ENCODE measurements at places on chromosomes 13 and 19.

GRCh38 chr19:6556480-6557195, 25.8 kb downstream of the TNFSF9 start:
- no peak for DNase-seq

DNA sequence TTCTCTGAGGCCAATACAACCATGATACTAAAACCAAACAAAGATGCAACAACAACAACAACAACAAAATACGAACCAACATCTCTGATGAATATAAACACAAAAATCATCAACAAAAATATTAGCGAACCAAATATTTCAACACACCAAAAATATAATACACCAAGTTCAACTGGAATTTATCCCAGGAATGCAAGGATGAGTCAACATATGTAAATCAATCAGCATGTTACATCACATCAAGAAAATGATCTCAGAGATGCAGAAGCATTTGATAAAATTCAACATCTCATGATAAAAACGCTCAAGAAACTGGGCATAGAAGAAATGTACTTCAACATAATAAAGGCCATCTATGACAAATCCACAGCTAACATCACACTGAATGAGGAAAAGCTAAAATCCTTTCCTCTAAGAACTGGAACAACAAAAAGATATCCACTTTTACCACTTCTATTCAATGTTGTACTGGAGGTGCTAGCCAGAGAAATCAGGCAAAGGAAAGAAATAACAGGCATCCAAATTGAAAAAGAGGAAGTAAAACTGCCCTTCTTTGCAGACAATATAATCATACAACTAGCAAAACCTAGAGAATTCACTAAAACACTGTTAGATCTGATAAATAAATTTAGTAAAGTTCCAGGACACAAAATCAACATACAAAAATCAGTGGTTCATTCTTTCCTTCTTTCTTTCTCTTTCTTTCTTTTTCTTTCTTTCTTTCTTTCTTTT, 2448.7 kb upstream of the PCDH20 start:
- no peak for DNase-seq

DNA sequence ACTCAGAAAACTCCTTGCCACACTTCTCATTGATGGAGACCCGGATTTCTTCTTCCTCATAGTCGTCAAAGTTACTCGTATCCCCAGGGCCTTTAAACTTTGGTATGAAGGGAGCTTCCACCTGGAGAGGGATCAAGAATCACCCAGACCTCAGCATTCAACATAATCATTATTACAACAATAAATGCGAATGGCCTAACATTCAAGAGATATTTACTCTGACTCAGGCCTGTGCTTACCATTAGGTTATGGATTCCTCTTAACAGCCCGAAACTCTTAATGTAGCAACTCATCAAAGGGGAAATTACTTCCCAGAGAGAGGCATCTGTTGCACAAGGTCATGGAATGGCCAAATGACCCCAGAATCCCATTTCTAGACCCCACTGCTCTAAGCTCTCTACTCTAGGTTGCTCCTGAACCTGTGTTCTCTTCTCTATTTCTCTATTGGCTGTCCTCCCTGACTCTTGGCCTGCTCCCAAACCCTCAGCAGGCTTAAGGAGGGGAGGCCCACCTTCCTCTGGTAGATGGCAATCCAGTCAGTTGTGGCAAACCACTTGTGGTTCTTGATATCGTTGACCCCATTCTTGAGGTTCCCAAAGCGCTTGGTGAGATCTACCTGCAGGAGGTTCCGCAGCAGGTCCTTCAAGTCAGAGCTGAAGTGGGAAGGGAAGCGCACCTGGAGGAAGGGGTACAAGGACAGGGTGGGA, 2.7 kb upstream of the SAMD1 start:
- DNase-seq: no peak

- DNase-seq: no peak
Observed at GRCh38 chr13:114140131-114140905, 7.9 kb upstream of the RASA3 start.

DNA sequence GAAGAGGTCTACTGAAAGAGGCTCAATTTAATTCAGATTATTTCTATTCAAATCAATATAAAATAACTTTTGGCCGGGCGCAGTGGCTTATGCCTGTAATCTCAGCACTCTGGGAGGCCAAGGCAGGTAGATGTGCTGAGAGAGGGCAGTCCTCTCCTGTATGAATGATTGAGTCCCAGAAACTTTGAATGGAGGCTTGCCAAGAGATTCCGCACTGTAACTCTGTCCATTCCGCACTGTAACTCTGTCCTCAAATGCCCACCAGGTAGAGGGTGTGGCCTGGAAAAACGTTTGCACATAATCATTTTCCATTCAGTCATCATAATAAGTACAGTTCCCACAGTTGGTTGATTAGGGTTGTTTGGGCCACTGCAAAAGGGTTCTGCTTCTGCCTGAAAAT, 274.7 kb upstream of the SOX21 start:
- no peak for DNase-seq

DNA sequence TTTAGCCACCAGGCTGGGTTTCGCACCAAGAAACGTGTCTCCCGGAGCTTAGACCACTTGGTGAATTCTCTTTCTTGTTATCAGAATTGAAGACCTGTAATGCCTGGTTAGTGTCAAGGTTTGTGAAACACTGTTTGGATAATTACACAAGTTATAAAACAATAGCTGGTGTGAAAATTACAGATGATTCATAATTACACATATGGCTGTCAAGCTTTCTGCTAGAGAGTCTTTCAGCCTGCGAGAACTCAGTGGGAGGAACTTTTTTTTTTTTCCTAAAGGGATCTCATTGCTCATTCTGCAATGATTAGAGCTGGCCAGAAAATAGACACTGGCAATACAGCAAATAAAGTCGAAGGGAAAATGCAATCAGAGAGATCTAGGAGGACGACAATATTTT, 13.4 kb upstream of the KLK4 start:
- no peak for DNase-seq

- no peak for DNase-seq
Observed at GRCh38 chr13:110070511-110071120, 236.3 kb downstream of the COL4A1 start.

- no peak for DNase-seq
Observed at GRCh38 chr13:102726430-102726829, 31.6 kb upstream of the METTL21C start.

DNA sequence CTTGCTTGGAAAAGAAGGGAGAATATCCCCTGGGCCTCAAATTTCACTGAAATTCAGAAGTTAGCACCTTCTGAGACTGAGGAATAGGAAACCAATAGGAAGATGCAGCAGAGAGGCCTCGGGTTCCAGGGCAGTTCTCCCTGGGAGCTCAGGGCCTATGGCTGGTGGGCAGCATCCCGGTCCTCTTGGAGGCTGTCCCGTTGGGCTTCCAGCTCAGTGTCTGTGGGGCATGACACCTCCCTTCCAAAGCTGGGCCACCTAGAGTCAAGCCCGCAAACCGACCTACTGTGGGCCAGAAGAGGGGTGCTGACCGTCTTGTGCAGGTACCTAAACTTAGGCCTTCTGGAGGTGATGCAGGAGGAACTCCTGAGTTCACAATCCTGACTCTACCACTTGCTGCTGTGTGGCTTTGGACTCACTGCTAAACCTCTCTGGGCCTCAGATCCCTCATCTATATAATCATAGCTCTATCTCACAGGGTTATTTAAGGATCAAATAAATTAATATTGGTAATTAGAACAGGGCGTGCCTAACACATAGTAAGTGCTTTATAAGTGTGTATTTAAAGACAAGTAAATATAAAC, 17.1 kb downstream of the SIAH3 start:
- no peak for DNase-seq

DNA sequence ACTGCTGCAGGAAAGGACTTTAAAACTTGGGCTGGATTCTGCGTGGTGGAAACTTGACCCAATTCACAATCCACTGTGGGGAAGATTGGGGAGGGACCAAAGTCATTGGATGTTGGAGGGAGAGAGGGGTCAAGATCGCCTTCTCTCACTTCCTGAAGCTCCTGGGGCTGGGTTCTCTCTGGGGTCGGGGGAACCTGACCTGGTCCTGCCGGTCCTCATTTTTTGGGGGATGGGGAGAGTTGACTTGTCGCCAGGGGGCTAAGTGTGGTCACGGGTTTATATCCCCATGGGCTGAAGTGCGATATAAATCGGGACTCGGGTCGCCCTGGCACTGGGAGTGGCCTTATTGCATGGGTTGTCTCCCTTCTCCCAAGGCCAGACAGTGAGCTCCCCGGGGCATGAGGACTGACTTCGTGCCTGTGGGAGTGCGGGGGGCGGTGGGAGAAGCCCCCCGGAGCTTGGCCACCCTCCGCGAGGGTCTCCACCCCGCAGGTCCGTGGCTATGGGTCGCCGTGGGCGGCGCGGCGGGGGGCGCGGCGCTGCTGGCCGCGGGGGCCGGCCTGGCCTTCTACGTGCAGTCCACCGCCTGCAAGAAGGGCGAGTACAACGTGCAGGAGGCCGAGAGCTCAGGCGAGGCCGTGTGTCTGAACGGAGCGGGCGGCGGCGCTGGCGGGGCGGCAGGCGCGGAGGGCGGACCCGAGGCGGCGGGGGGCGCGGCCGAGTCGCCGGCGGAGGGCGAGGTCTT, 6.3 kb downstream of the ICAM5 start:
- DNase-seq: no peak

GRCh38 chr19:16026131-16026530, 50.2 kb upstream of the TPM4 start:
- DNase-seq: no peak

DNA sequence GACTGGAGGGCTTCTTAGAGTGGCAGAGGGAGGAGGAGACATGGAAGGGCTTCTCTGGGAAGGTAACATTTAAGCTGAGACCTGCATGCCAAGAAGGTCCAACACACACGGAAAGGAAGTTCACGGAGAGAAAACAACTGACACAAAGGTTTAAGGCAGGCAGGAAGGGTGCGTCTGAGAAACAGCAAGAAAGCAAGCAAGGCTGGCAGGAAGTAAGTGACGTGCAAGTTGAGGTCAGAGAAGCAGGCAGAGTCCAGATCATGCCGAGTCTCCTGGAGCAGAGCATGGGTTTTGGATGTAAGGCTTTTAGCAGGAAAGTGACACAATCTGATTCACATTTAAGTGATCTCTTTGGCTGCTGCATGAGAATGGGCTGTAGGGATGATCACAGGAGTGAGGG, 60.5 kb downstream of the ATP7B start:
- no peak for DNase-seq

DNA sequence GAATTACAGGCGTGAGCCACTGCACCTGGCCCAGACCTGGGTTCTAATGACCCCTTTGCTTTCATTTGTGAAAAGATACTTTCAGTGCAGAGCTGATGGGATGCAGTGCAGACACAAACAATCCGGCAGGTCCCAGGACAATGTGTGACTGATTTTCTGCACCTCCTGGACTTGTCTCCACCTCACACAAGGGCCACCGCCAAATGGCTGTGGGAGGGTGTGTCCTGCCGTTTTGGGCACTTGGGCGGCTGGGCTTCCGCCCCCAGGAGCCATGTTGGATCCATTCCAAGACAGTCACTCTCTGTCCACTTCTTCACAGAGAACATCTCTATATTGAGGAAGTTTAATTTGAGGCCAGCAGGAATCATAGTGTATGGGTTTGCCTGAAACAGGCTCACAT, 112.3 kb upstream of the ZNF507 start:
- no peak for DNase-seq

DNA sequence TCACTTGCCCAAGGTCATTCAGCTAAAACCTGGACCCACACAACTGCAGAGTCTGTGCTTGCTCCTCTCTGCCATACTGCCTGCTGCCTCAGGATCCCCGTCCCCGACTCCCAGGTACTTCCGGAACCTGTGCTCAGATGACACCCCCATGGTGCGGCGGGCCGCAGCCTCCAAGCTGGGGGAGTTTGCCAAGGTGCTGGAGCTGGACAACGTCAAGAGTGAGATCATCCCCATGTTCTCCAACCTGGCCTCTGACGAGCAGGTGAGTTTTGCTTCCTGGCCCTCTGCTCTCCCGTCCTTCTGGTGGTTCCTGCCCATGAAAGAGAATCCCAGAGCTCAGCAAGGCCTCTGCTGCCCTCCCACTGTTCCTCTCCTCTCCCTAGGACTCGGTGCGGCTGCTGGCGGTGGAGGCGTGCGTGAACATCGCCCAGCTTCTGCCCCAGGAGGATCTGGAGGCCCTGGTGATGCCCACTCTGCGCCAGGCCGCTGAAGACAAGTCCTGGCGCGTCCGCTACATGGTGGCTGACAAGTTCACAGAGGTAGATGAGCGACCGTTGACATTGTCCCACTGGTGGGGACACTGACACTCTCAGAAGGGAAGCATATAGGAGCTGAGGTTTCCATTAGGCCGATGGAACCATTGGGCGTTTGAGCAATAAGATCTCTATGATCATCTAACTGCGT, 22.9 kb downstream of the PPP2R1A start:
- DNase-seq: no peak

GRCh38 chr19:50381881-50382729, 2.0 kb upstream of the POLD1 start:
- DNase-seq: no peak

DNA sequence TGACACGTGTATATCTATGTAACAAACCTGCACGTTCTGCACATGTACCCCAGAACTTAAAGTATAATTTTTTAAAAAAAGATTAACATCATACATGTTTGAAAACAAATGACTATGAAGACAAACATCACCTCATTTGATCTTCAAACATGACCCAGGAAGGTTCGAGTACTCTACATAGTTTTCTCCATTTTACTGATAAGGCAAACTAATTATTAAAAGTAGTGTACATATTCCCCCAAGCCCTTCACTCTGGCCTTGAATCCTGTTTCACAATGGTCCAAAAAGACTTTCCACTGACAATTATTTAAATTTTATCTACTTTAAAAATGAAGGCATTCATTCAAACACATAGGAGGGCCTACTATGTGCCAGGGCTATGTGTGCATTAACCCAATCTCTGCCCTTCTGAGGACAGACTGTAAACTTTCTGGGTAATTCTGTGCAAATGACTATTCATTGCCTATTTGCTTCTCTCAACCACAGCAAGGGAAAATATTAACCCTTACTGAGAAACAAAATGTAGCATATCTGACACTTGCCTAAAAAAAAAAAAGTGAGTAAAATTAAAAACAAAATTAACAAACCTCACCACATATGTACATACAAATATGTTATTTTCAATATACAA, 22.1 kb downstream of the ATP7B start:
- DNase-seq: no peak

GRCh38 chr13:36981156-36981743, 17.9 kb downstream of the ALG5 start:
- DNase-seq: no peak

DNA sequence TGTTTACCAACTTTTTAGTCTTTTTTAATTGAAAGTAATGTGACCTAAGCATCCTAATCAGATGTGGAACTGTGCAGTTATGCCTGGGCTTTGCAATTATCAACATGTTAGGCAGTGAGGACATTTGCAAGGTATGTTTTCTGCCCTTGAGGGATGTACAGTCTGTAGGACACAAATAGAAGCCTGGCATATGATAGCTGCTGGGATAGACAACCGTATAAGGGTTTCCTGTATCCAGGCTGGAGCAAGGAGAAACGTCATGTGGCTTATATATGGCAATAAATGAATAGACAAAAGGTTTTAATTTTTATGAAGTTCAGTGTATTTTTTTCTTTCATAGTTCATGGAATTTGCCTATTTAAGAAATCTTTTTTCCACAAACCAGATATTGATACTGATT, 2.0 kb upstream of the VPS36 start:
- DNase-seq: no peak

- no peak for DNase-seq
Observed at GRCh38 chr13:79222427-79223205, 183.4 kb downstream of the RBM26 start.

GRCh38 chr13:111184458-111185401, 69.6 kb downstream of the ARHGEF7 start:
- DNase-seq: no peak
